ENCODE measurements at places on chromosomes 13 and 19.

DNA sequence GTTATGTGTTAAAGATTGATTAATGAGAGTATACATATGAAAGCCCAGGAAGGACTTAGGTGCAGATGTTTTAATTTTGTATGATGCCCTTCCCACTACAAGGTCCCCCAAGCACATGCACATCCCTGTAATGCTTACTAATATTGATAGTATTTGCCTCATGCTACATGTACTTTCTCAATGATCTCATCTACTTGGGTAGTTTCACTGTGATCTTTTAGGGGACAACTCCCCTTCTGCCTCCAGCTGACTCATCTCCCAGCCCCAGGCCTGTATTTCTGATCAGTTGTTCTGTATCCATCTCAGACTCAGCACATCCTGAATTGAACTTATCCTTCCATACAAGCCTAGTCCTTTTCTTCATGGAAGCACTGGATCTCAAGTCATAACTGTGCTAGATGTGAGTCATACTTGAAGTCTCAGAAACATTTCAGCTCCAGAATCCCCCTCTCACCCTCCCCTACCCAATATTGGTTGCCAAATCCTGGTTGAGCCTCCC is 49.4 kb upstream of the INTS6 start:
- DNase-seq = no peak

DNA sequence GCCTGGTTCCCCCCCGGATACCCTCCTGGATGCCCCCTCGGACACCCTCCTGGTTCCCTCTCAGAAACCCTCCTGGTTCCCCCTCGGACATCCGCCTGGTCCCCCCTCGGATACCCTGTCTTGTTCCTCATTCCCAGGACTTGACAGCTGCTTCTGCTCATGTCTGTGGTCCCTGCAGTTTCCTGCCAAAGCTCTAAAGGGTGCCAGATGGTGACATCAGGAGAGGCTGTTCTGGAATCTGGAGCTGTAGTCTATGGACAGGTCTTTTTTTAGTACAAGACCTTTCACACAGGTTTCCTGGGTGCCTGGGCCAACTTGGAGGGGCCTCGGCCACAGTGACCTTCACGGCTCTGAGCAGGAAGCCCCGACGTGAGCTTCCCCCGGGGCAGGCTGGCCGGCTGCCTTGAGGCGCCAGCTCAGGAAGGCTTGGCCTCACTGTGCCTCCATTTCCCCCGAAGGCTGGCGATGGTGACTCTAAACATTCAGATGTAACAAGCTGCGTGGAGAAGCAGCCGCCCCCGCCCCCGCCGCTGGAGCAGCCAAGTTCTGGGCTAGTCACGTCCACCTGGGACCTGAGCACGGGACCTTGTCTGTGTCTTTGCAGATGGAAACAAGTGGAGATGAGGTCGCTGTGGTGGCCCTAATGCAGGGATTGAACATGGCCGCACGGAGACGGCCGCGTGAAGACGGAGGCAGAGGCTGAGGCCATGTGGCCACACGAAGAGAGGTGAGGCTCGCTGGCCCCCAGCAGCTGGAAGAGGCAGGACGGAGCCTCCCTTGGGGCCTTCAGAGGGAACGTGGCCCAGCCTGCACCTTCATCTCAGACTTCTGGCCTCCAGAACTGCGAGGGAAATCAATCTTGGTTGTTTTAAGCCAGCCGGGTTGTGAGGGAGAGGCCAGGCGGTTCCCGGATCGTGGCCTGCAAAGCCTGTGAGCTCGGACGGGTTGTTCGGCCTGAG is 12.7 kb downstream of the SGTA start:
- DNase-seq = no peak

- no peak for DNase-seq
These were observed 91.5 kb upstream of the MCF2L start for GRCh38 chr13:112877539-112877938.

GRCh38 chr13:112132142-112132541 is 65.2 kb downstream of the SOX1 start:
- DNase-seq = no peak

DNA sequence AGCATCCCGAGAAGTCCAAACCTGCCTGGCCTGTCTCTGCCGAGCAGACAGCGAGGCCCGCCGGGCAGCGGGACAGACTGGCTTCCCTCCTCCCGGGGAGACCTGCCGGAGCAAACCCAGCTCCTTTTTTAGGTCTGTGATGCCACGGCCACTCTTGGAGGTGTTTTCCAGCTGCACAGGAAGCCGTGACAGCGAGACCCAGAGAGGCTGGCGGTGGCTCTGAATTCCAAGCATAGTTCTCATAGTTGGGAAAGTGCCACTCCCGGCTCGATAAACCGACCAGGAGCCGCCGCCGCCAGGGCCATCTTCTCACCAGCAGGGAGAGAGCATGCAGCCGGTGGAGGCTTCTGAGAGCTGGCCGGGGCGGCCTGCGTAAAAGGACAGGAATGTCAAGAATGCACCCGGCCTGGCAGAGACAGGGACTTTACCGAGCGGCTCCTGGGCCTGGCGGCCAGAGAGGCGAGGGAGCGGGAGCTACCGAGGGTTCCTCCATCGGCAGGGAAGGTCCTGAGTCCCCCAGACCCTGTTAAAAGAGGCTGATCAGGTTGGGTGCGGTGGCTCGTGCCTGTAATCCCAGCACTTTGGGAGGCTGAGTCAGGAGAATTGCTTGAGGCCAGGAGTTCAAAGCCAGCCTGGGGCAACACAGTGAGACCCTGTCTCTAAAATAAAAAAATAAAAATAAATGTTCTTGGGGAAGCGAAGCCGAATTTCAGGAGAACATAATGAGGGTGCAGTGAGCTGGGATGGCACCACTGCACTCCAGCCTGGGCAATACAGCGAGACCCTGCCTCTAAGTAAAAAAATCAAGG is 64.9 kb downstream of the GADD45B start:
- peak; percentile 98 for DNase-seq

DNA sequence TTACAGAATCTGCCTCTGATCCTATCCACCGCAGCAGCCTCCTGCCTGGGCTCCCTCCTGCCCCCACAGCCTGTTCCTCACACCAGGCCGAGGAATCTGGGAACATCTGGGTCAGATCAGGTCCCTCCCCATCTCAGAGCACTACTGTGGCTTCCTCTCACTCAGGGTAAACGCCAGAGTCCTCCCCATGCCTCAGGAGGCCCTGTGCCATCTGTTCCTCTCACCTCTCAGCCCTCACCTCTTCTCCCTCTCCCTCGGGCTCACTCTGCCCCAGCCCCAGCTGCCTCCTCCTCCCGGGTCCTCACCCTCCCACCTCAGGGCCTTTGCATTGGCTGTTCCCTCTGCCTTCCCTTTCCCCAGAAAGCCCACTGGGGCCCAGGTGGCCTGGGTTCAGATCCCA is 18.2 kb downstream of the FCGBP start:
- no peak for DNase-seq

DNA sequence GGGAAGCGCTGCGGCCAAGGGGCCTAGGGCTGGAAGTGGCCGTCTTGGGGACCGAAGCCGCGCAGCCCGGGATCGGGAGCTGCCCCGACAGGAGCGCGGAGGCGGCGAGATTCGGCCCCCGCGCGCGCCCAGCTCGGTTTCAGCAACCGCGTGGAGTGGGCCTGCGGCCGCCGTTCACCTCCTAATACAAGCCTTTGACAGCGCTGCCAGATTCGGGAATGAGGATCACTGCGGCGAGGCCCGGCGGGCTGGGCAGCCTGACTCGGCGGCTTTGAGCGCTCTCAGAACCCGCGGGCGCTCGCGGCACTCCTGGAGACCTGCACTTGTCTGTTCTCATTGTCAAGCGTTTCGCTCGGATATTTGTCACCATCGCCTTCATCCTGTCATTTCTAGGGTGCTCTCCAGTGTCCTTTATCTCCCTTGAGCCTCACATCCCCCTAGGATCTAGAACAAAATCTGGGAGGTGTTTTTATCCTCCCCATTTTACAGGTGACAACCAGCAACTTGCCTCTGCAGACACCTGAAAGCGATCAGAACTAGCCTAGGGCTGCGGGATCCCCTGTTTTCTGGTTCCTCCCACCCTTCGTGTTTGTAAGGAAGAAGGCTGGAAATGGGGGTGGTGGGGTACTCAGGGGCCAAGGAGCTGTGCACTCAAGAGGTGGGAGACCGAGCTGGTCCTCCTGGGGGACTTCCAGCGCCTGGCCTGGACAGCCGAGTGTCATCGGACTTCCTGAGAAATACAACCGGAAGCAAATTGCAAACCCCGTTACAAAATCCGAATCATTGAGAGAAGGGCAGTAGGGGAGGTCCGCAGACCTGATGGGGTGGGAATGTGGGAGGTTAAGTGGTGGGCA is 1.5 kb upstream of the CDX2 start:
- no peak for DNase-seq

DNA sequence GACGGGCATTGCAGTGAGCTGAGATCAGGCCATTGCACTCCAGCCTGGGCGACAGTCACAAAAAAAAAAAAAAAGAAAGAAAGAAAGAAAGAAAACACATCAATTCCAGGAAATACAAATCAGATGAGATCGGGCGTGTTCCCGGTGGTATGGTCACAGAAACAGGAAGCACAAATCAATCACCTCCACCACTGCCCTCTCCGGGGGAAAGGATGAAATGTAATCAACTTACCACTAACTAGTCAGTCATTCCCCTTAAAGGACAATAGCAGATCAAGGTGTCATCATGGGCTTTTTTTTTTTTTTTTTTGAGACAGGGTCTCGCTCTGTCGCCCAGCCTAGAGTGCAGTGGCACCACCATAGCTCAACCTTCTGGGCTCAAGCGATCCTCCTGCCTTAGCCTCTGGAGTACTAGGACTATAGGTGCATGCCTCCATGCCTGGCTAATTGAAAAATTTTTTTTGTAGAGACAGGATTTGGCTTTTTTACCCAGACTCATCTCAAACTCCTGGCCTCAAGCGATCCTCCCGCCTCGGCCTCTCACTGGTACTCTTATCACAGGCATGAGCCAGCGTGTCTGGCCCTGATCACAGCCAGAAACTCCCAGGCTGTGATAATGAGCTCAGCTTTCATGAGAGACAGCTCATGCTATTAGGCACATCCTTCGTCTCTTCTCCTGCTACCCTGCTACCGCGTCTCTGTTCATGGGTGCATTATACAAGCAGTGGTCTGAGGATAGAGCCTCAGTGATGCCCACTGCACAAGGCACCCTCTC is 6.8 kb upstream of the DPRX start:
- no peak for DNase-seq

DNA sequence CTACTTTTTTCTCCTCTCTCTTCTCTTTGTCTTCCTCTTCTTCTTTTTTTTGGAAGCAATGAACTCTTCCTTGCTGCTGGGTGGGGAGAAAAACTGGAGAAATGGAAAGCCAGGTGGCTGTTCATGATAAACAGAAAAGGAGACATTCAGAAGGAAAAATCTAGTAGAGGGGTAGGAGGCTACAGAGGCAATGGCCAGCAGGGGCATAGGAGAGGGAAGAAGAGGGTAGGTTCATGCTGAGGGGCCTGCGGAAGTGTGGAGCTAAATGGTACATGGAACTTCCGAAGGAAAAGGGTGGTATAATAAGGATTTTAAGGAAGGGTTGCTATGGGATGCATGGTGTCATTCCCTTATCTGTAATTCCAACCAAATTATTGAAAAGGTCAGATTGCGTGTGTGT is 17.5 kb upstream of the HS6ST3 start:
- DNase-seq = no peak

- DNase-seq = no peak
These were observed 35.2 kb downstream of the ADPRHL1 start for GRCh38 chr13:113417836-113418721.

GRCh38 chr13:47843005-47843404 is 158.1 kb downstream of the SUCLA2 start:
- DNase-seq = no peak

GRCh38 chr13:47723898-47724297 is 277.2 kb downstream of the SUCLA2 start:
- DNase-seq = no peak

- peak; percentile 57 for DNase-seq
These were observed 5.1 kb downstream of the PEX11G start for GRCh38 chr19:7483720-7484201.

DNA sequence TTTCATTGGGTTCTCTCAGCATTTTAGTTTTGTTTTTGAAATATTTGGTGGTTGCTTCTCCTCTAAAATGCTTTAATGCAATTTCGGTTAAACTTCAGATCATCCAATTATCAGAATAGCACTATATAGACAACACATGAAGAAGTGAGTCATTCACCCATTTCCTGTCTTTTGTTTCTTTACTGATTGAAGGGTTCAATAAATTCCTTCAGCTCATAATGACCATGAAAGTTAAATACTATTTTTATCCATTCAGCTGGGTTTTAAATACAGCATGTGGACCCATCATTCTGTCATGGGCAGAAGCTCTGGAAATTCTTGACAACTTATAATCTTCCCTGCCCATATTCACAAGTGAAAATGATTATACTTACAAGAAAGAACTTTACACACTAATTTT is 187.2 kb downstream of the ITGBL1 start:
- peak; percentile 30 for DNase-seq

GRCh38 chr13:113941571-113942191 is 32.2 kb downstream of the C13orf46 start:
- peak; percentile 77 for DNase-seq

GRCh38 chr13:74098077-74098476 is 36.1 kb downstream of the KLF12 start:
- DNase-seq = no peak

DNA sequence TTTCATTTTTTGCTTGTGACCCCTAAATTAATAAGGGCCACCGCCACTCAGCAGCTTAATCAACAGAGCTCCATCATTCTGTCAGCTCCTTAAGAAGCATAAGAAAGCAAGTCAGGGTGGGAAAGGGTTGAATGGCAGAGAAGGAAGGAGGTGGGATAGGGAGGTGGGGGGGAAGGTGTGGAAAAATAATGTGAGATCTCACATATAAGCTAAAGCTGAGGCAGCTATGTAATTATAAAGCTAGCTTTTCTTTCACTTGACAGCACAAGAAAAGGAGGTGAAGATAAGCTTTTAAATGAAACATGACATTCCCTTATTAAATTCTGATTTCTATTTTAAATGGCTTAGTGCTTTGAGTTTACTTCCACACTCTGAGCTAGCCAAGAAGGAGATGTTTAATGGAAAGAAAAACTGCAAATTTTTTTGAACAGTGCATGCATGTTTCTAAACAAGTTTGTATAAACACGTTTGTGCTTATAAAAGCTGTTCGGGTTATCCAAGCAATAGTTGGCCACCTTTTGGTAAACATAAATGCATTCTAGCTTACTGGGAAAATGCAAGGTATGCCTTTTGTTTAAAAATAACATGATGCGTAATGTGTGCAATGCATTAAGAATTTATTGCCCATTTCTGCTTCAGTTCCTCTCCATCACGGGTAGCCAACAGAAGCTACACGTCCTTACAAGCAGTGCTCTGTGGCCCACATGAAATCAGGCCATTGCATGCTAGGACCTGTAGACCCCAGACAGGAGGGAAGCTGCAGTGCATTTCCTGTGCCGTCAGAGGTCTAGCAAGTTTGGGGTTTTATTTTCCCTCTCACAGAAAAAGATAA is 96.2 kb downstream of the LHFPL6 start:
- no peak for DNase-seq

Measured in RPMI7951 (cell line).